ENCODE measurements at places on chromosomes 6 and 20.

DNA sequence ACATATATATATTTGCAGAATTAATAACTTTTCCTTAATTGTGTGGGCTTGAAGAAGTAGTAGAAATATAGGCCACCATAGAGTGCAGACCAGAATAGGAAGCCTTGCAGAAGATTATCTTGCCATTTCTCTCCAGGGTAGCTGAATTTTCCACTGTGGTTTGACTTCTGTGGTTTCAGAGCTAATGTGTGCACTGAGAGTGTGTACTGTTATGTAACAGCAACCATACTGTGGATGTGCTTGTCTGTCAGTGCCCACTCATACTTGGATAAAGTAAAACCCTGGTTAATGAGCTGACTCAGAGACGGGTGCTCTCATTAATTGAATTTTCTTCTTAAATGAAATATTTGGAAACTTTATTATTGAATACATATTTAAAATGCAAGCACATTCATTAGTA, 57.2 kb downstream of the CEP43 start:
- DNase-seq = peak; percentile 33

- DNase-seq = peak; percentile 19
Observed at GRCh38 chr6:130215526-130215925, 7.2 kb downstream of the SAMD3 start.

GRCh38 chr20:24977336-24977735, 15.2 kb downstream of the APMAP start:
- no peak for DNase-seq

- DNase-seq = no peak
Observed at GRCh38 chr20:11063444-11063843, 389.6 kb upstream of the JAG1 start.

DNA sequence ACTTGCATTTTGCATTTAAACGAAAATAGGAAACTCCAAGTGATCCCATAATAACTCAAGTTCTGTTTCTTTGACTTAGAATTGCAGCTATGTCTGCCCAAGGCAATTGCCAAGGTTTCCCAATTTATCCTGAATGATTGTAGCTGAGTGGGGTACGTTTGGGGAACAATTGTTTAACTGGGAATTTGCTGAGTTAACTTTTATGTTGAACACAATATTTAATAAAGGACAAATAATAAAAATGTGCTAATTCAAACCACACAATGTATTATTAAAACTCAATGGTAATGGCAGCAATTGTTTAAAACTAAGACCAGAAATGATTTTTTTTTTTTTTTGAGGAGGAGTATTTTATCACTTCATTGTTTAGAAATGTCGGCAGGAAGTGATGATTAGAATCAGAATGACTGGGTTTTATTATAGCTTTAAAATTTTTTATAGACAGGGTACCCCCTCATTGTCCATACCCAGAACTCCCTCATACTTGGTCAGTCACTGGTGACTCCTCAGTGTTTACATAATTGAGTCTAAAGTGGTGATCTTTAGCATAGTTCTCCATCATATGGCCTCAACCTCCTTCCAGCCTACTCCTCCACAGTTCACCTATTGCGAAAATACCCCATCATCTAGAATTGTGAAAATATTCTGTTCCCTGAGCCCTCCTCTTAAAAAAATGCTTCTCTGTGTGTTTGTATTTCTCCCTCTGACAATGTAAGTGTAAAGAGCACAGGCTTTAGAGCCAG, 389.2 kb upstream of the CITED2 start:
- no peak for DNase-seq

GRCh38 chr20:1579488-1579887, 22.0 kb upstream of the SIRPD start:
- DNase-seq = no peak

Measured in activated naive CD4-positive, alpha-beta T cell treated with Interleukin-2 at 50 U/mL for 16 hours (primary cell).